ENCODE measurements at places on chromosomes 2 and 18. TPM values are rescaled to one million over a fixed set of nuclear protein-coding genes. Genes with fewer than 3 reads are reported as not detected.

ILKAP gene
- total RNA-seq = 34.5 TPM

GFPT1 gene
- total RNA-seq = 14.9 TPM

HAAO gene
- total RNA-seq = not detected

RAB31 gene
- 25.2 TPM for total RNA-seq

CCDC74A gene
- 3.7 TPM for total RNA-seq

ASB3 gene
- 30.3 TPM for total RNA-seq

CCL20 gene
- total RNA-seq = 0.49 TPM

MEMO1 gene
- total RNA-seq = 25.6 TPM

FEV gene
- not detected for total RNA-seq

MROH2A gene
- total RNA-seq = not detected

SETBP1 gene
- total RNA-seq = 2.5 TPM

FOXD4L1 gene
- total RNA-seq = 0.06 TPM

SPEG gene
- total RNA-seq = 0.44 TPM

LHCGR gene
- total RNA-seq = not detected

FN1 gene
- total RNA-seq = 3,127 TPM

NLRC4 gene
- total RNA-seq = not detected

VAMP5 gene
- total RNA-seq = 129 TPM

FLACC1 gene
- total RNA-seq = 0.49 TPM

TXNDC9 gene
- 55.9 TPM for total RNA-seq

EGR4 gene
- total RNA-seq = not detected

EFEMP1 gene
- 12,559 TPM for total RNA-seq

CERS6 gene
- total RNA-seq = 4.7 TPM

TUBA3E gene
- total RNA-seq = not detected
